ENCODE measurements at places on chromosomes 11 and 22.

DNA sequence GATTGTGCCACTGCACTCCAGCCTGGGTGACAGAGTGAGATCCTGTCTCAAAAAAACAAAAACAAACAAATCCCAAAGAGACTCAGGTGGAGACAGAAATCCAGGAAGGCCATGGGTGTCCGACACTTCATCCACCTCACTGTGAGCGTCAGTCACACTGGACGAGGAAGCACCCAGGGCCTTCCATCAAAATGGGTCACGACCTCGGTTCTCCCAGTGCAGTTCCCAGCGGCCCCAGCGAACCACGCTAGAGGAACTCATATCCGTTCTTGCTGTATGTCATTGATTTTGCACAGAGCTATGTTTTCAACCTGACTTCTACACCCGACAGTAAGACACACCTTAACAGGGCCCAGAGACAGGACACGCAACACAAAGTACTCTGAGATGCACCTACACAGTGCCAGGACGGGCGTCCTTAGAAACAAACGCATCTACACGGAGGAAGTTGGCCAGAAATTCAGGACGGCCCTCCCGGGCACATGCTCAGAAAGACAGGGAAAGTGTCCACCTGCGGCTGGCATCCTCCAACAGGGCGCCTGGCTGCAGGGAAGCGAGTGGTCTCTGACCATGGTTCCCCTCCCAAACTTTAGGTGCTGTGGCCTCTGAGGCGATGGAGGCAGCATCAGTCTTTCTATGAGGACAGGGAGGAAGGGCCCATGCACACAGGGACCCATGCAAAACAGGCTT is 410.5 kb downstream of the CTTN start:
- DNase-seq, result no peak

- DNase-seq, result no peak
Measured at GRCh38 chr11:116387641-116388040, 385.1 kb downstream of the BUD13 start.

DNA sequence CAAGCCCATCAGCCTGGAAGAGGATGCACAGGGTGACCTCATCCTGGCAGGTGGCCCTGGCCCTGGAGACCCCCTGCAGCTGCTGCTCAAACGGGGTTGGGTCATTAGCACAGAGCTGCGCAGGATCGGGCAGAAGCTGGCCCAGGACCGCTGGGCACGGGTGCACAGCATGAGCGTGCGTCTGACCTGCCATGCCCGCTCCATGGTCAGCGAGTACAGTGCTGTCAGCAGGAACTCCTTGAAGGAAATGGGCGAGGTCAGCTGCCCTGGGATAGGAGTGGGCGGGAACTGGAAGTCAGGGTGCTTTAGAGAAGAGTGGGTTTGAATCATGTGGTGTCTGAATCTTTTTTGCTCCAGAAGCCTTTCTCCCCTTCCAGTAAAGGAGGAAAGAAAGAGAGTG is 61.1 kb downstream of the INSC start:
- DNase-seq, result no peak

- DNase-seq, result no peak
Measured at GRCh38 chr11:130092661-130093060, 23.0 kb downstream of the APLP2 start.

DNA sequence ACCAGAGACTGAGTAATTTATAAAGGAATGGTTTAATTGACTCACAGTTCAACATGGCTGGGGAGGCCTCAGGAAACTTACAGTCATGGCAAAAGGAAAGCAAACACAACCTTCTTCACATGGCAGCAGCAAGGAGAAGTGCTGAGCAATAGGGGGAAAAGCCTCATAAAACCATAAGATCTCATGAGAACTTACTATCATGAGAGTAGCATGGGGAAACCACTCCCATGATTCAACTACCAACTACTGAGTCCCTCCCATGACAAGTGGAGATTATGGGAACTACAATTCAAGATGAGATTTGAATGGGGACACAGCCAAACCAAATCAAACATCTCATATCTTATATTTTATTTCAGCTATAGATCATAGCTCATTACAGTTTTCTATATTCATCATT is 33.0 kb downstream of the GRIA4 start:
- DNase-seq, result no peak

DNA sequence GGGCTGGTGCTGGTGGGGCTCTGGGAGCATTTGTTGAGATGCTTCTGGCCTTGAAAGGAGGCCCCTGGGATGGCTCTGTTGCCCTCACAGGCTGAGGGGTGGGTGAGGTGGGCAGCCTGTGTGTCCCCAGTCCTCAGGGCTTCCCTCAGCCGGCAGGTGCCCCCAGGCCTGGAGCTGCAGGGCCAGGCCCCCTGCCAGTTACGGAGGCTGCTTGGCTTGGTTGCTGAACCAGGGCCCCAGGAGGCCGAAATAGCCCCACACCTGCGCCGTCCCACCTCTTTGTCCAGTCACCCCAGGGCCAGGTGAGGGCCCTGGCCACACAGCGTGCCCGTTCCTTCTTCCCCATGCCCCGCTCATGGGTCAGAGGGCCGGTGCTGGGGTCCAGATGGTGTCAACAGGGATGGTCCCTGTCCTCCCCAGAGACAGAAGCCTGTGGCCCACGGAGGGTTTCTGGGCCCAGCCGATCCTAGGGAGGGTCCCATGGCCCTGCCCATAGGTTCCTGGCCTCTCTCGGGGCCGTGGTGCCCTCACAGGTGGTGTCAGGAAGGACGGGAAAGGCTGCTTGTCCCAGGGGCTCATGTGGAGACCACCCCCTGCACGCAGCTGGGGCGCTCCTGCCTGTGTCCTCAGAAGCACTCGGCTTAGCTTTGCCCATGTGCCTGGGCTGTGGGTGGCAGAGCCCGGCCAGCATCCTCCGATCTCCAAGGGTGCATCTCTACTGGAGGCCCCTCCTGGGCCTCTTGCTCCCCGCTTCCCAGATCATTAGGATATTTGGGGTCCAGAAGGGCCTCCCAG is 9.2 kb upstream of the TSSC4 start:
- DNase-seq, result no peak

DNA sequence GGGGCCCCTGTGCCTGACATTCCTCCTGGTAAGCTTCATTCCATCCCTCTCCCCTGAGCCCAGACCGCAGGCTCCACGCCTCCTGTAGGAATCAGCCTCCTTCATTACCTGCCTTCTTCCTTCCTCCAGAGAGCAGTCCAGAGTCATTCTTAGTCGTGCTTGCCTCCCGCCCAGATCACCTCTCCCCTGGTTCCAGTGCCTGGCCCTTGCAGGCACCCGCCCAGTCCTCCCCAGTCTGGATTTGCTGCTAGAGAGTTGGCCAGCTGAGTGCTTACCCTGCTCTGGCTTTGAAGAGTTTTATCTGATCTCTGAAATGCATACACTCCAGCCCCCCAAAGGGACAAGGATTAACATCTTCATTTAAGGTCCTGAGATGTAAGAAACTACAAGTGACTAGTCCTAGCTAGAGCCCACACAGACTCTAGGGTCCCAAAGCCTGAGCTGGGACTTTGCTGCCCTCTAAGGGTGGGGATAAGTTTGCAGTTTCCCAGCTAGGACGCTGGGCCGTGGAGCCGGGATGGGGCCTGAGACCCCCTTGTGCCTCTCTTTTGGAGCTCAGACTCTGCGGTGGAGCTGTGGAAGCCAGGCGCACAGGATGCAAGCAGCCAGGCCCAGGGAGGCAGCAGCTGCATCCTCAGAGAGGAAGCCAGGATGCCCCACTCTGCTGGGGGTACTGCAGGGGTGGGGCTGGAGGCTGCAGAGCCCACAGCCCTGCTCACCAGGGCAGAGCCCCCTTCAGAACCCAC is 1.6 kb downstream of the NR1H3 start:
- peak; percentile 17 for DNase-seq

- DNase-seq, result peak; percentile 65
Measured at GRCh38 chr22:43500792-43501785, 89.3 kb downstream of the MPPED1 start.

DNA sequence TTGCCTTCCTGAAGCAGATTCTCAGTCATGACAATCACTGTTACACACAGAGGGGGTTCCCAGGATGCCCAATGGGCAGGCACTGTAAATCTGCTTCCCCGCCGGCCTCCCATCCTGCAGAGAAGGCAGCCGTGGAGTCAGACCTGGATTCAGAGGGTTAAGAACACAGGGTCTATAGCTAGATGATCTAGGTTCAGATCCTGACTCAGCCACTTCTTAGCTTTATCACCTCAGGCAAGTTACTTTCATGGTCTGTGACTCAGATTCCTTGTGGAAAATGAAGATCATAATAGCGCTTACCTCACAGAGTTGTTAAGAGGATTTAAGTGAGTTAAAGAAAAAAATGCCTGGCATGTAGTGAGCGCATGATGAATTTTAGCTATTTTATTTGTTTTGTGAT is 95.9 kb downstream of the TIMP3 start:
- no peak for DNase-seq

DNA sequence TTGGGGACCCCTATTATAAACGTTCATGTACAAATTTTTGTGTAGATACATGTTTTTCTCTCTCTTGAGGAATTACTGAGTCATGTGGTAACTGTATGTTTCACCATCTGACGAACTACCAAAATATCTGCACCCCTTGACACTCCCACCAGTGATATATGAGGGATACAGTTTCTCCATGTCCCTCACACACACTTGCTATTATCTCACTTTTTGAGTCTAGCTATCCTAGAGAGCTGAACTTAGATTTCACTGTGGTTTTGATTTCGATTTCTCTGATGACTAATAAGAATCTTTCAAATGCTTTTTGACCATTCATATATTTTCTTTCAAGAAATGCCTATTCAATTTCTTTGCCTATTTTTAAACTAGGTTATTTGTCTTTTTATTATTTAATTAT is 200.2 kb downstream of the PGR start:
- DNase-seq, result no peak

DNA sequence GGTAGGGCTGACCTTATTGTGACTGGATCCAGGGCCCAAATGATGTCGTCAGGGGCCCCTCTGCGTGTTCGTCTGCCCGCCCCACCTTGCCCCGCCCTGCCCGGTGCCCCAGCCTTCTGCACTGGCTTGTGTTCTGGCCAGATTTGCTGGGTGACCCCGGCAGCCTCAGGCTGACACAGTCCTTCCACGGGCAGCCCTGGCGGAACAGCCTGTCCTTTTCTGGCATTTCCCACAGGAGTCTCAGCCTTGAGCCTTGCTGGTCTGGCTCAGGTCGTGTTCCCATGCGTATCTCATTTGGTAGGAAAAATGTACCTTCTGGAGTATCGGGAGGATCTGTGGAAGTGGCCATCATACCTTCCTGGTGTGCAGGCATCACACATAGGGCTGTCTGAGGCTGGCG is 31.0 kb downstream of the IGHMBP2 start:
- DNase-seq, result no peak

- no peak for DNase-seq
Measured at GRCh38 chr22:48705917-48706605, 1121.6 kb downstream of the BRD1 start.

- DNase-seq, result no peak
Measured at GRCh38 chr22:29740216-29740615, 20.4 kb downstream of the CABP7 start.

GRCh38 chr11:110909336-110909735 is 197.1 kb upstream of the ARHGAP20 start:
- DNase-seq, result no peak

DNA sequence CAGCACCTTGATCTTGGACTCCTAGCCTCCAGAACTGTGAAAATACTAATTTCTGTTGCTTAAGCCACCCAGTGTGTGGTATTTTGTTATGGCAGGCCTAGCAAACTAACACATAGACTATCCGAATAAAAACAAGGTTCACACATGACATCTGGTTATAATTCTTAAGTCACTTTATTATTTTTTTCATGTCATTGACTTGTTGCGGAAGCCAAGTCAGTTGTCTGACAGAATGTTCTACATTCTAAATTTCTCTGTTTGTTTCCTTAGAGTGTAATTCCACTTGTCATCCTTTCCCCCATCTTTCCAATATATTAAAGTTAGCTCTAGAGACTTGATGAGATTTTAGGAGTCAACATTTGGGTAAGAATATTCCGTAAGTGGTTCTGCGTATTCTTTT is 40.6 kb downstream of the RAB30 start:
- no peak for DNase-seq

GRCh38 chr11:123382555-123383074 is 47.5 kb upstream of the GRAMD1B start:
- no peak for DNase-seq

GRCh38 chr11:115759622-115760460 is 255.6 kb upstream of the CADM1 start:
- DNase-seq, result no peak

DNA sequence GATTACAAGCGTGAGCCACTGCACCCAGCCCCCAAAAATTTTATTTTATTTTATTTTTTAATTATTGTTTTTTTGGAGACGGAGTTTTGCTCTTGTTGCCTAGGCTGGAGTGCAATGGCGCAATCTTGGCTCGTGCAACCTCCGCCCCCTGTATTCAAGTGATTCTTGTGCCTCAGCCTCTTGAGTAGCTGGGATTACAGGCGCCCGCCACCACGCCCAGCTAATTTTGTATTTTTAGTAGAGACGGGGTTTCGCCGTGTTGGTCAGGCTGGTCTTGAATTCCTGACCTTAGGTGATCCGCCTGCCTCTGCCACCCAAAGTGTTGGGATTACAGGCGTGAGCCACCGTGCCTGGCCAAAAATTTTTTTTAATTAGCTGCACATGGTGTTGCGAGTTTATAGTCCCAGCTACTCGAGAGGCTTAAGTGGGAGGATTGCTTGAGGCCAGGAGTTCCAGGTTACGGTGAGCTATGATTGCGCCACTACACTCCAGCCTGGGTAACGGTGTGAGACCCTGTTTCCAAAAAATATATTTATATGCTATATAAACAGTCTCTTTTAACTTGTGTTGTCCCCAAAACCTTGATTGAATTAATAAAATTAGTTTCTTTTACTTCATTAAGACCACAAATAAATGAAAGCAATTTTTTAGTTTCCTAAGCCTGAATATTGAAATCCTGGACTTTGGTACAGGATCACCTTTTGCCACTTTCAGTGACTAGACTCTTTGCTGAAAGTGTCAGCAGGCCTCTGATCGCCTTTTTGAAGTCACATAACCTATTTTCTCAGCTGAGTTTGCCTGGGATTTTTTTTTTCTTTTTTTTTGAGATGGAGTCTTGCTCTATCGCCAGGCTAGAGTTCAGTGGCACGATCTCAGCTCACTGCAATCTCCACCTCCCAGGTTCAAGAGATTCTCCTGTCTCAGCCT is 16.2 kb downstream of the ATG13 start:
- DNase-seq, result no peak

DNA sequence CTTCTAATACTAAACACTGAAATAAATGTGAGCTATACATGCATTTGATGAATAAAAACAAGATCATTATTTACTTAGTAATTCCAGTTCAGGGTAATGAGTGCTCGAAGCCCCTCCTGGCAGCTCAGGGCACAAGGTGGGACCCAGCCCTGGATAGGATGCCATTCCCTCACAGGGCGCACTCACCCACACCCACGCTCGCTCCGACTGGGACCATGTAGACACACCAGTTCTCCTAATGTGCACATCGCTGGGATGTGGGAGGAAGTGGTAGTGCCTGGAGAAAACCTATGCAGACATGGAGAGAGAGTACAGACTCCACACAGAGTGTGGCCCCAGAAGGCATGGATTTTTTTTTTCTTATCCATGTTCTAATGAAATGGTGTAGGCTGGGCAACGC is 44.5 kb upstream of the RASSF10 start:
- DNase-seq, result no peak

DNA sequence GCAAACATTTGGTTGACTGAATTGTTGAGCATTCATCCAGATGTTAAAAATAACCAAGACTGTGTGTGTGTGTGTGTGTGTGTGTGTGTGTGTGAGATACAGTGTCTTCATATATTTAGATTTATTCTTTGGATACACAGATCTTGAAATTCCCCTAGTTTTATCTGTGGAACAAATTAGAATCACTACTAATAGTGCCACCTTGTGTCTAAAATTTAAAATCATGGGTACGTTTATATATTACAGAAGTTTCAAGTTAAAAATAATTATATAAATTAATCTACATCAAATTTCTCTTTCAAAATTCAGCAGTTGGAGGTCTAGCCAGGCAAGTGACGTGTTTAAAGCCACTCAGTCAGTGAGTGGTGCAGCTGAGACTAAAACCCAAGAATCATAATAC is 1566.2 kb upstream of the TENM4 start:
- peak; percentile 1 for DNase-seq

Data from NCI-H1694 (cell line).